ENCODE measurements at places on chromosomes 1 and 21.

DNA sequence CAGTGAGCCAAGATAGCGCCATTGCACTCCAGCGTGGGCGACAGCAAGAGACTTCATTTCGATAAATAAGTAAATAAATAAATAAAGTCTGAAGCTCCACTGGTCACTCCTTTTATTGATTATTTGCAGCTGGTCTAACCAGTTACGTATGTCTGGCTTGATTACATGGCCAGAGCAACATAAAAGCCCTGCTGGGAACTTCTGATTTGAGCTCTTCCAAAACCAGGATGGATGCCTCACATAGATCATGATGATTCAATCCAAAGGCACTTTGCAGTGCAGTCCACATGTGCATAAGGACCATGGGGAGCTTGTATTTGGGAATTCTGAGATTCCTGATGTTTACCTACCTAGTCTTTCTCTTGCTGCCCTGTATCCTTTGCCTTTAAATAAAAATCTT is 24.0 kb downstream of the NSUN4 start:
- no peak for DNase-seq

DNA sequence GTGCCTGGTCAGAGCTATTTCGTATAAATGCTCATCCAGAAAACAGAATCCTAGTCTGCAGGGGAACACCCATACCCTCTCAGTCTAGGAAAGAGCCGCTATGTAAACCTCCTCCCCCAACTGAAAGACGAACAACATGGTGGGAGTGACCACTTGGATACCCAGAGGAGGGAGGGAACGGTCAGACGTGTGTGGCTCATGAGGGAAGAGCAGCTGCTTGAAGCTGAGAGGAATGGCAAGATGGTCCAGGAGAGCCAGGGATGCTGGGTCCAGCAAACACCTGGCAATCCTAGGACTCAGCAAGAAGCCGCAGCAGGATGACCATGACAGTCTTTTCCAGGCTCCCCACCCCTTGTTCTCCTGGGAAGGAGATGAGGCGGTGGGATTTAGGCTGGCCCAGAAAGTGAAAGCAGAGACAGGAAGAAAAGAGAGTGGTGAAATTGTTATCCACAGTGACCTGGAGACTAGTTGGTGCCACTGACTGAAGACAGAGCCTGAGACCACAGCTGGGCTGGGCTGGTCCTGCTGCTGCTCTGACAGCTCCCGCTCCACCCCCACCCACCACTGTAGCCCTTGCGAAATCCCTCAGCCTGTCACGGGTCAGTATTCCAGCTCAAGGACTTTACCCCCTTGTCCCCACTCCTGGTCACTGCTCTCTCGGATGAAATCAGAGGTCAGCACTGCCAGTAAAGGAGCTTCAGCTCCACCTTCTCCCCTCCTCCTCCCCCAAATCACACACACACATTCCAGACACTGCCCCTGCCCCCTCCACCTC is 3.6 kb downstream of the CERS2 start:
- no peak for DNase-seq

- no peak for DNase-seq
Observed at GRCh38 chr1:31521761-31522555, 54.4 kb upstream of the TINAGL1 start.

DNA sequence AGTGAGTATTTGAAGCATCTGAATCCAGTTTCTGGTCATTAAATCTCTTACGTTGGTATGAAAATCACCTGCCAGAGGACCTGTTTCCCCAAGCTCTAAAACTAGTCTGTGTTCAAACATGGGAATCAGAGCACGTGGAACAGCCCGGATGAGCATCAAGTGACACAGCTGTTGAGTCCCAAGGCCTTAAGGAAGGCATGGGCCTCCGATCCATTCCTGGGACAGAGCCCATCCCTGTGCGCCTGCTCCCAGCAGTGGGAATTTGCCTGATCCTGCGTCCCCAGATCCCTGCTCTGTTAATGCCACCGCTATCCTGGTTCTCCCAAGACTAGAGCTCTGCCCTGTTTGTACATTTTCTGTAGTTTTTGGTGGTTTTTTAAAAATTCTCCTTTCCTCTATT is 68.4 kb upstream of the FBXO28 start:
- no peak for DNase-seq

- DNase-seq: no peak
Observed at GRCh38 chr1:56654126-56654923, 9.2 kb downstream of the PRKAA2 start.
